ENCODE measurements at places on chromosomes 4 and X.

DNA sequence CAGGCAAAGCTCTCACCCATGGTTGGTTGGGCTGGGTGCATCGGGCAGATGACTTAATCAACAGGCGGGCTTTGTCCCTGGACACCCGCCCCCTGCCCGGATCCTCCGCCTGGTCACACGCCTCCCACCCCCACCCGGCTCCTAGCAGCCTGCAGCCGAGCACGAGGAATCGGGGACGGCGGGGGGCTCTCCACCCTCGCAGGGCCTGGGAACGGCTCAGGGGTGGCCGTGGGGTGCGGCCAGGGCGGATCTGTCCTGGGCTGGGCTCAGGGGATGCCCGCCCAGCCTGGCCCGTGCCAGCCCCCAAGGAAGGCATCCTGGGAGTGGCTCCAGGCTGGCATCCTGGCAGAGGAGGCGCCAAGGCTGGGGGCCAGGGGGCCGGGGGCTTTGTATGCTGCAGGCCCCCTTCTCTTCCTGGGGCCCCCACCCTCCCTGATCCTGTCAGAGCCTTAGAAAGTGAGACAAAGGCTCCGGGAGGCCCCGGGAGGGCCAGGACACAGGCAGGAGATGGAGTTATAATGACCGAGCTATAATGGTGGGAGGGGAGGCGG is 32.5 kb upstream of the FGFR3 start:
- DNase-seq, result no peak

DNA sequence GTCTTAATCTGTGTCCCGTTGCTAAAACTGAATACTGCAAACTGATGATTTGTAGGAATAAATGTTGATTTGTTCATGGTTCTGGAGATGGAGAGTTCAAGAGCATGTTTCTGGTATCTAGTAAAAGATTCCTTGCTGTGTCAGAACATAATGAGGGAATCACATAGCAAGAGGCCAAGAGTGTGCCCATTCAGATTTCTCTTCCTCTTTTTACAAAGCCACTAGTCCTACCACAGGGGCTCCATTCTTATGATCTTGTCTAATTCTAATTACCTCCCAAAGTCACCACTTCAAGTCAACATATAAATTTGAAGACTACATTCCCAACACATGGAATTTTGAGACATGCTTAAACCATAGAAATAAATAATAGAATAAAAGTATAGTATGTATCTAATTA is 608.8 kb upstream of the EPHA5 start:
- no peak for DNase-seq

DNA sequence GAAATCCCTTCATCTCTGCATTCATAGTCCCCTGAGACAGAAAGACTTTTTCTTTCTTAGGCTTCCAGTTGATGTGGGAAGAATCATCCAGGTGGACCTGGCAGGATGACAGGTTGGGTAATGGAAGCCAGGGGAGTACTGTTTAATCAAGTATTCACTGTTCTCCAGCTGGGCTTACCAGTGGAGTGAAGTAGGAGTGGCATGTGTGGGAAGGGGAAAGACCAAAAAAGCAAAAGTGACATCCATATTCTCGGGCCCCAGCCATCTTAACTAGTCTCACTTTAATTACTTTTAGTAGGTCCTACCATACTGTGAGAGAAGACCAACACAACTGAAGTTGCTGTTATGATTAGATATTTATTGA is 18.5 kb downstream of the VSIG4 start:
- DNase-seq, result no peak

DNA sequence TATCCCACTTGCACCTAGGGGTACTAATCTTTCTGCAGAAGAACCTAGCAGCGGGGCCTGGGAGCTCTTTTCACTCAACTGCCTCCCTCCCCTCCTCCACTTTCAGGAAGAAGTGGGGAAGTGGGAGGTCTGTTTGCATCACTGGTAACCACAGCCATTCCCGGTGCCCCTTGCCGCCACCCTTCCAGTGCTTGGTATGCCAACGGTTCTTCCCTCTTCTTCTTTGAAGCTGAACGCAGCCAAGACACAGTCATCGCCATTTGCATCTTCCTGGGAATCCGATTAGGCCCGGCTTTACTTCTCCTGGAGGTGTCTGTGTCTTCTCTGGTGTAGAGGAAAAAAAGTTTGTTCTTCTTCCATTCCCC is 47.2 kb upstream of the RBPJ start:
- DNase-seq, result no peak

DNA sequence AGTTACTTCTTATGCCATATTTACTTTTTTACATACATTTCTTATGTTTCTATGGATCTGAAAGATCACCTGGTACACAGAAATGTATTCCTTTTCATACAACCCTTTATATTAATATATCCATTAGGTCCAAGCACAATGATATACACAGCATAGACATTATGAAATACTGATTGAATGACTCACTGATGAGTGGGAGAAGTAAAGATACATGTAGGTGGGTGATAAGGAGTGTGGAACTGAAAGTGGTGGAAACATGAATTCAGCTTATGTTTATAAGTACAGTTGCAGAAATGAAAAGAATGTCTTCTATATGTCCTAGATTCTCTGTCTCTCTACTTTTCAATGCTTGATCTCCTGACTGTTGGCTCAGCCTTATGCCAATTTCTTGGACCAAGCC is 87.9 kb downstream of the YIPF7 start:
- DNase-seq, result no peak
